ENCODE measurements at places on chromosomes 3 and 15. TPM values are rescaled to one million over a fixed set of nuclear protein-coding genes. Genes with fewer than 3 reads are reported as not detected.

SLC28A1 gene
- not detected for total RNA-seq

LRRC34 gene
- total RNA-seq = 0.92 TPM

SAMD7 gene
- total RNA-seq = not detected

STRIT1 gene
- not detected for total RNA-seq

RNF13 gene
- 54.8 TPM for total RNA-seq

IQGAP1 gene
- 126 TPM for total RNA-seq

GOLGA8S gene
- 0.41 TPM for total RNA-seq

SLC6A1 gene
- total RNA-seq = not detected

DNA sequence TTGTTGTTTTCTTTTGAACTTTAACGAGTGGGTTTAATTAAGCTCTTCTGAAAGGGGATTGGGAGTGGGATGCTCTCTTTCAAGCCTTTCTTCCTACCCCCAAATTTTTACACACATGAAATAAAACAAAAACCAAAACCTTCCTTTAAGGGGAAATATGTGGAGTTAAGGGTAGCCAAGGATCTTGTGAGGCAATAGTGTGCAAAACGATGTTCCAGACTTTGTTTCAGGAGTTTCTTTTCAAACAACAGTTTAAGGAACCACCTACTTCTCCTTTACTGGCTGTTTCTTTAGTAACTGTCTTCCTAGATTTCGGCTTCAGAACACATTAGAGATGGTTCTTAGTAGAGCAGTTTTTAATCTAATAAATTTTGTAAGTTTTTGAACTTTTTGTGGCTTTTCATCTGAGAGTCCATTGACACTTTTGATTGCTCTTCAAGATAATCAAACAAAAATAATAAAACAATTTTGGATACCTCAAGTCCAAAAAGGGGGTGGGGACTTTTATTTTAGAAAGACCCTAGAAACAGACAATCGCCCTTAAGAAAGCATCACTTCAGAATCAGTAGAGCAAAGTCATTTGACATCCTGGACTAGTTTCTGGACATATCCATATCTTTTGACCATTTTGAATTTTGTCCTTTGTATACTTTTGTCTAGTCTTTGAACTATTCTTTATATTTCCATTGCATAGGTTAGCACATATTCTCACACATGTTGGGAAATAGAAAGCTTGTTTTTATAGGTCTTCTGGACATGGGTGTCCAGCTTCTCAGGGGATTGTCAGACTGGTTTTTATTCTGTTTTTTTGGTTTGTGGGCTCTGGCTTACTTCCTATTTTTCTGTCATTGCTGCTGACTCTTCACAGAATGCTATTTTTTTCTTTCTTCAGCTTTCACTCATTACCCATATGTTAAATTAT, 6.0 kb downstream of the DIPK2A start:
- no peaks in the 10 kb centered on the region for H3K36me3 ChIP-seq
- no peak for DNase-seq
- H3K4me1 ChIP-seq = peaks cover 3% of the 10 kb centered on the region
- no peak overlapping the region for H3K4me3 ChIP-seq

DNA sequence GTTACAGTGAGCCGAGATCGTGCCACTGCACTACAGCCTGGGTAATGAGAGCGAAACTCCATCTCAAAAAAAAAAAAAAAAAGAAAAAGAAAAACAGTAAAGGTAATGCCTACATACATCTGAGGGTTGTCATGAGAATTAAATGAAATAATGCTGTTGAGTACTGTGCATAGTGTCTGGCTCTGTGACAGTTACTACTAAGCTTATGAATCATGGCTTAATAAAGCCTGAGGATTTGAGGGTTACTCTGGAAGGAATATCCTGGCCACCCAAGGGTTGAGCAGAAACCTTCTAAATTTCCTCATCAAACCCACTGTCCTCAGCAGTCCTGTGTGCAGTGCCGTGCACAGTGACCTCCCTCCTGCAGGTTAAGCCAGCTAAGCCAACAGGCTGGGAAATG, 26.8 kb upstream of the ELP6 start:
- H3K27ac ChIP-seq = no peak overlapping the region
- no peak for DNase-seq
- H3K27me3 ChIP-seq = peaks cover 23% of the 10 kb centered on the region
- no peak overlapping the region for H3K4me3 ChIP-seq
- H3K36me3 ChIP-seq = no peaks in the 10 kb centered on the region

GRCh38 chr3:172658344-172659245, 52.3 kb downstream of the NCEH1 start:
- no peaks in the 10 kb centered on the region for H3K4me1 ChIP-seq
- H3K27ac ChIP-seq = no peak overlapping the region
- H3K27me3 ChIP-seq = no peaks in the 10 kb centered on the region
- no peak for DNase-seq

DNA sequence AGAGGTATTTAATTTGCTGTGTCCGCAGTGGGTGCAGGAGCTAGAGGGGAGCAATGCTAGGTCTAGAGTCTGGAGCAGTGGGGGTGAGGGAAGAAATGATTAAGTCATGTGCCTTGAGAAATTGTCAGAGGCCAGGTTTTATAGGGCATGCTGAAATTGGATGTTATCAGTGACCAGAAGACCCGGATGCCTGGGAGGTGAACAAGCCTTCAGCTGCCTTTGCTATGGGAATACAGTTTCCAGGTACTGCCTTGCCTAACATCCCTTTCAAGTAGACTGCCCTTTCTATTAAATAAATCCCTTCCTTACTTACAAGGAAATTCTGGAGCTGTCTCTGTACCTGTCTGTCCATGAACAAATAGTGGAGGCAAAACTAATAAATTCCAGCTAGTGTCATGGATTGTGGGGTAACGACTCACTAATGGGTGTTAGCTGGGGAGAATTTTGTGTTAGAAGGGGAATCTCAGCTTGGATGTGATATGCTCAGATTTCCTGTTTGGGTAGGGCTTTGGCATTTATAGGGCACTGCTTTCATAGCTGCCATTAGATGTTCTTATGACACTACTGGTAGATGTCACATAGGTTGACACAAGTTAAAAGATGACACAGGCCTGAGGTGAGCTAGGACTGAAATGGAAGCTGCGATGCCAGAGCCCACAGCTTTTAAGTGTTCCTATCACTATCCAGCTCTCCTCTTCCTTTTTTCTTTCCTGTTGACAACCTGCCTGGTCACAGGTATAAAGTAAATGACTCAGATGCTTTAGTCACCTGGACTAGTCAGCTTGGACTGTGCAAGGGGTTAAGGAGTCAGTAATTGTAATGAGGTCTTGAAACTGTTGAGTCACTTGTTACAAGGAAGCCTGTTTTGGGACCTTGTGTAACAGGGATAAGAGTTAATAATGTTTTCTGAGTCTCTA, 21.3 kb downstream of the CHD2 start:
- H3K4me1 ChIP-seq = peaks cover 50% of the 10 kb centered on the region
- no peak overlapping the region for H3K4me3 ChIP-seq
- H3K36me3 ChIP-seq = peaks cover 48% of the 10 kb centered on the region
- no peak for DNase-seq
- peak overlapping the region; percentile 57 for H3K27ac ChIP-seq
- no peaks in the 10 kb centered on the region for H3K27me3 ChIP-seq

DNA sequence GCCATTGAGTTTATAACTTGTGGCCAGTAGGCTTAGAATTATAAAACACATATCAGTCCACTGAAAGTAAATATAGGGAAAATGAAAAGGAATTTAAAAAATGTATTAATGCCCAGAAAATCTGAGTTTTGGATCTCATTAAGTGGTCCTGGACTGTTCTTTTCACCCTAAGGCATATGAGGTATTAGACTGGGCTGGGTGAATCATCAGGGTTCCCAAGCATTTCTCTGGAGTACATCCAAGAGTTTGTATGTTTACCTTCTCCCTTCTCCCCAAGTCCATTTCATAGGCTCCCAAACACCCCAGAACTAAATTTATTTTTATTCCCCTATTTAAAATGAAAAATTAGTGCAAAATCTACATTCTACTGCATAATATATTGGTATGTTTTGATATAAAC, 31.9 kb upstream of the SPTSSB start:
- no peak overlapping the region for H3K4me3 ChIP-seq
- no peak for DNase-seq
- no peaks in the 10 kb centered on the region for H3K27me3 ChIP-seq
- H3K4me1 ChIP-seq = peaks cover 12% of the 10 kb centered on the region

DNA sequence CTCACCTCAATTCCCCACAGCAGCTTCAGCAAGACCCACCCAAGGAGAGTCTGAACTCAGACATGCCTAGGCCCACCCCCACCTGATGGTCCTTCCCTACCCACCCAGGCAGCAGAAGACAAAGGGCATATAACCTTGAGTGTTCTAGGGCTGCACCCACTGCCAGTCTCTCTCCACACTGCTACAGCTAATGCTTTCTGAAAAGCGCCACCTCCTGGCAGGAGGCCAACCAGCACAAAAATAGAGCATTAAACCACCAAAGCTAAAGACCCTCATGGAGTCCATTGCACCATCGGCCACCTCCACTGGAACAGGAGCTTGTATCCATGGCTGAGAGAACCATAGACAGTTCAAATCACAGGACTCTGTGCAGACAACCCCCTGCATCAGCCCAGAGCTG, 11.3 kb upstream of the RPL39L start:
- peak; percentile 49 for DNase-seq
- peaks cover 9% of the 10 kb centered on the region for H3K27me3 ChIP-seq
- H3K36me3 ChIP-seq = no peaks in the 10 kb centered on the region
- no peak overlapping the region for H3K27ac ChIP-seq
- no peak overlapping the region for H3K4me3 ChIP-seq
- H3K4me1 ChIP-seq = no peaks in the 10 kb centered on the region

GRCh38 chr15:70348581-70349344, 251.0 kb upstream of the TLE3 start:
- H3K27me3 ChIP-seq = no peaks in the 10 kb centered on the region
- no peaks in the 10 kb centered on the region for H3K36me3 ChIP-seq
- peaks cover 4% of the 10 kb centered on the region for H3K4me1 ChIP-seq
- H3K4me3 ChIP-seq = no peak overlapping the region
- no peak for DNase-seq

DNA sequence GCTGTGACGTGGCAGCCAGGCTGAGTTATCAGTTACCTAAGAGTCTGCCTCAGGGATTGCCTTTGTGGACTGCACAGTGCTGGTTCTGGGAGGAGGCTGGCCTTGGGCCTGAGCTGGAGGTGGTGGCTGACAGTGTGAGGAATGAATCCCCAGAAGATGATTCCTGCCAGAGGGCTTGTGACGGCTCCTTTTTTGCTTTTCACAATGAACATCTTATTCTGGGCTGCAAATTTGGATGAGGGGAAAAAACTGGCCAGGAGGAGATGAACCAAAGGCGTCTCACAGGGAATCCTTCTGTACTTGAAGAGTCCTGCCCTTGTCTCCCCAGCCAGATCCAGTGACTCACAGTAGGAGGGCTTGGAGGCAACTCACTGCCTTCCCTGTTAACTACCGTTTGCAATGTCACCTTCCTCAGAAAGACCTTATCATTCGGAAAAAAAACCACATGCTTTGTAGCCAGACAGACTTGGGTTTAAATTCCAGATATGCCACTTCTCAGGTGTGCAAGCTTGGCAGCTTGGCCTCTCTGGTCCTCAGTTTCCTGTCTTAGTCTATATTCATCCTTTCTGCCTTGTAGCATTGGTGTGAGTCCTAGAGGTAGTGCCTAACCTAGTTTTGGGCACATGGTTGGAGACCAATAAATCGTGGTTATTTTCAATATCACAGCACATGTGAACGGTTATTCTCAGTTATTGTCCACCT, 19.1 kb downstream of the ST6GAL1 start:
- H3K27ac ChIP-seq = no peak overlapping the region
- H3K27me3 ChIP-seq = no peaks in the 10 kb centered on the region
- H3K4me3 ChIP-seq = no peak overlapping the region
- DNase-seq = no peak
- H3K36me3 ChIP-seq = peaks cover 4% of the 10 kb centered on the region
- peaks cover 53% of the 10 kb centered on the region for H3K4me1 ChIP-seq

DNA sequence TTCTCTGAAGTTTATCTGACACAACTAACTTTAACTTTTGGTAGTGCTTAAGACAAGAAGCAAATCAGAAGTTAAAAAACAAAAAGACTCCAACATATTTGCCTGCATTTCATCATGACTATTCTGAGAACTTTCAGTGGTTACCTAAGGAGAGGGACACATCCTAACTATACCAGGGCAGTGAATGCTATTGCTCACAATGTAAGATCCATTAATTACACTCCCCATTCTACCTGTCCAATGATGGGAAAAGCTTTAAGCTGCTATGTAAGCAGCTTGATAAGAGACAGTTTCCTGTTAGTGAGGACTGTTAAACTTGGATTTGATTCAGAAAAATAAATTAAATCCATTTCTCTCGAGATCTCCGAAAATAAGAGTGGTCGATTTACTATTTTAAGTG, 37.5 kb downstream of the SERPINI1 start:
- no peaks in the 10 kb centered on the region for H3K36me3 ChIP-seq
- no peaks in the 10 kb centered on the region for H3K27me3 ChIP-seq
- no peaks in the 10 kb centered on the region for H3K4me1 ChIP-seq
- no peak overlapping the region for H3K4me3 ChIP-seq
- H3K27ac ChIP-seq = no peak overlapping the region

- no peaks in the 10 kb centered on the region for H3K27me3 ChIP-seq
- H3K4me3 ChIP-seq = no peak overlapping the region
- H3K4me1 ChIP-seq = no peaks in the 10 kb centered on the region
Observed at GRCh38 chr3:126887686-126888085, 95.2 kb upstream of the PLXNA1 start.

DNA sequence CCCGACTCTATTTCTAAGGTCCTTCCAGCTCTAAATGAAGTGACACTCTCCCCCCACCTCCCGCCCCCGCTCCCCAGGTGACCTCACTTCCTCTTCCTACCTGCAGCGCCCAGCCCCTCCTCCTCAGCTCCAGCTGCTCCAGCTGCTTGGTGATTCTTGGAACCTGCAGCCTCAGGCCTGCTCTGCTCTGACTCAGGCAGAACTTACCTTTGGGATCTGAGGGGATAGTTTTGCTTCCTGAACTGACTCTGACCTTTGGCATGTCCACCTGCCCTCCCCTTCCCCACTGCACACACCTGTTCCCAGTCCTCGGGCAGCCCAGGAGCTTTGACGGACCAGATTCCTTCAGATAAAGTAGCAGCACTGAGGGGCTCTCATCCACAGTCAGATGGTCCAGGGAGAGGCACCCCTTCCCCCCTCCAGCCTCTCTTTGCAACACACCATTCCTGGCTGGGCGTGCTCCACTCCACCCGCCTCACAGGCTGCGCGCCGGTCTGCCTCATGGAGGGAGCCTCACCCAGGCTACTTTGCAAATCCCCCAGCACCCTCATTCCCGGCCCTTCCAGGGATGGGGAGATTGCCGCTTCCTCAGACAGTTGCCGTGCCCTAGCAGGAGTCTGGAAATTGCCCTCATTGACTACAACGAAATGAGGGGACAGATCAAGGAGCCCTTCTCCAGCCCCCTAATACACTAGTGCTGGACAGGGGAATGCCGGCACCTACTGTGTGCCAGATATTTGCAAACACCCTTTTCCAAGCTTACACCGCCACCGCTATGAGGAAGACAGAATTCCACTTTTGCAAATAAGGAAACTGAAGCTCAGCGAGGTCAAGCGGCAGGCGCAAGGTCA, 692 bp upstream of the C15orf39 start:
- H3K4me3 ChIP-seq = peak overlapping the region; percentile 81
- peaks cover 3% of the 10 kb centered on the region for H3K36me3 ChIP-seq
- peaks cover 10% of the 10 kb centered on the region for H3K27me3 ChIP-seq
- no peak for DNase-seq

DNA sequence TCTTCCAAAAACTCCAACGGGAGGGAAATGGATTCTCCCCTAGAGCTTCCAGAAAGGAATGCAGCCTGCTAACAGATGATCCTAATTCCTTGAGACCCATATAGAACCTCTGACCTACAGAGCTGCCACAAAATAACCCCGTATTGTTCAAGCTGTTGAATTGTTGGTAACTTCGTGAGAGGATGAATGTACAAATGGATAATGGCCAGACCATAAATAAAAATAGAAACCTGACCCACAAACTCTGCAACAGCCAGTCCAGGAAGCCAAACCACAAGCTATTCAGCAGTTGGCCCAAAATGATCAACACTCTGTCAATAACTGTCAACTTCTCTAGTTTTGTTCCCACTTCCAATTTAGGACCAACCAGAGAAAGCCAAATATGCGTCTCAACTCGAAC, 414.0 kb upstream of the ZNF717 start:
- no peaks in the 10 kb centered on the region for H3K36me3 ChIP-seq
- H3K27ac ChIP-seq = no peak overlapping the region
- no peaks in the 10 kb centered on the region for H3K27me3 ChIP-seq
- no peak for DNase-seq

Data from T-cell (primary cell).